ENCODE measurements at places on chromosomes 4 and X.

DNA sequence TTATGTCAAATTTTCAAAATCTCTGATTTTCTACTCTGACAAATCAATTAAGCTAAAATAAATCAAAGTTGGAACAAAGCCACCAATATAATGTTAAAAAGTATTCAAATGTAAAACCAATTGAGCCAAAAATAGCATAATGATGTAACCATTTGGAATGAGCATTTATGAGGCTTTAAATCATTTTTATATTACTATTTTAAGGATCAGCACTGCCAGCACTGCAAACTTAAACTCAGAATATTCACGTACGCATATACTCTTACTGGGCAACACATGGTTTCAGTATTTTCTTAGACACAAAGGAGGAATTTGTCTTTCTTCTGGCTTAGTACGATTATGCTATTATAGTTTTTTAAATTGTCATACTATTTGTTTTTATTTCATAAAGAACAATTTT is 52.2 kb downstream of the AFAP1 start:
- no peak for DNase-seq

- no peak for DNase-seq
Measured at GRCh38 chrX:96692454-96692853, 7.8 kb downstream of the DIAPH2 start.

DNA sequence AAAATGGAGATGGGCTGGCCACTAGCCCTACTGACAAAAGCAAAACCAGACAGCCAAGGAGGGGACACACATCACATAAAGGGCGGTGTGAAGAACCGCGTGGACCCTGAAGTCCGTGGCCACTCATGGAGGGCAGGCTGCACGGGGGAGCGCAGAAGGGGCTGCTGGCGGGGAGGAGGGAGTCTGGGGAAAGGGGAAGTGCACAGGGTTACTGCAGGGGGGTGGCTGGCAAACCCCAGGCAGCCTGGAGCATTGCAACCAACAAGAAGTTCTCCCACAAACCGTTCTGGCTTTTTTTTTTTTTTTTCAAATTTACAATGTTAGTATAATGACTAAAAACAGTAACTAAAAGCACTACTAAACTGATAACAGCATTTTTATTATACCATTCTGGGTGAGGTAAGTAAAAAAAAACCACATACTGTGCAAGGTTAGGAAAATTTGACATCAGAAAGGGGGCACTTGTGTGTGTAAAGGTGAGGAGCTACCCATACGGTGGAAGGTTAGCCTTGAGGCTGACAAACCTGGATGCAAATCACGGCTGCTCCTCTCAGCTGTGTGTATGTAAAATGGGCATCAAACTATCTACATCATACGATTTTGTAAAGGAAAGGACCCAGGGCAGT is 87.1 kb downstream of the TSPAN5 start:
- DNase-seq, result no peak

GRCh38 chr4:109648266-109648996 is 54.8 kb downstream of the CASP6 start:
- no peak for DNase-seq

DNA sequence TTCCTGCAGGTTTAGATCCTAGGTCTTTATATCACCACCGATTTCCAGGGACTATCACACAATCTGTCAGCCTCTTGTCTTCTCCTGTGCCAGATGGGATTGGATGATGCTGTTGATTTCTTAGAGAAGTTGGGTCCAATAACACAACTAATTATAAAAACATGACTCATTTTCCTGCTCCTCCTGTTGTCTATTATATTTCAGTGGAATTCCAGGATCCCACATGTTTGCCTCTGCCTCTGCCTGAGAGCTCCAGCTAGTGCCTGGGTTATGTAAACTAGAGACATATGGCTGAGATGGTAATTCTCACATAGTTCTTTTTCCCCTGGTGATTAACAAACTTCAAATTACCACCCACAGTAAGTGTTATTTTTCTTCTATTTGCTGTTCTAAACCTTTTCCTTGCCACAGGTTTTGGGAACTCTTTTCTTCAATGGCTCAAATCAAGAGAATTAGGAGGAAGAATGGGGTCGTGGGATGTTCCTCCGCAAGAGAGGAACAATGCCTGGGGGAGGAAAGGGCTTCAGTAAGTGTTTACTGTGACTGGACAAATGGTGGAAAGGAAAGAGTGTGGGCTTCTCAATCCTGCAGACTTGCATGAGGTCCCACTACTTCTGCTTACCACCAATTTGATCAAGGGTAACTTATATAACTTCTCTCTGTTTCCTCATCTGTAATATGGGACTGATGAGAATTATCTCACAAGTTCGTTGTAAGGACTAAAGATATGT is 3.4 kb upstream of the HOPX start:
- DNase-seq, result no peak

DNA sequence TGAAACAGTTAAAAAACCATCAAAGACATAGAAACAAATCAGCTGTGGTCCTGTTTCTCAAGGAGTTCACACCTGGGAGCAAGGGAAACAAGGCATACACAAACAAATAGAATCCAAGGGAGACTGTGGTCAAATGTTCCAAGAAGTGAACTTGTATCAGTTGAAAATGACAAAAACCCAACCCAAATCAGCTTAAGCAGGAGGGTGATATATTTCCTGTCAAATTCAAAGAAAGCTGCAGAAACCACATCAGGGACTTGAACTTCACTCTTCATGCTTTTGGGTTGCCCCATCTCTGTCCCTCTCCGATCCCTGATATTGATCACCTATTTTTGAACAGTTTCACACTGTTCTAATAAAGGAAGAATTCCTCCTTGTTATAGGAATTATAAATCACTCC is 148.6 kb upstream of the FMR1 start:
- DNase-seq, result no peak

GRCh38 chr4:106364282-106364681 is 4.3 kb downstream of the GIMD1 start:
- DNase-seq, result no peak

DNA sequence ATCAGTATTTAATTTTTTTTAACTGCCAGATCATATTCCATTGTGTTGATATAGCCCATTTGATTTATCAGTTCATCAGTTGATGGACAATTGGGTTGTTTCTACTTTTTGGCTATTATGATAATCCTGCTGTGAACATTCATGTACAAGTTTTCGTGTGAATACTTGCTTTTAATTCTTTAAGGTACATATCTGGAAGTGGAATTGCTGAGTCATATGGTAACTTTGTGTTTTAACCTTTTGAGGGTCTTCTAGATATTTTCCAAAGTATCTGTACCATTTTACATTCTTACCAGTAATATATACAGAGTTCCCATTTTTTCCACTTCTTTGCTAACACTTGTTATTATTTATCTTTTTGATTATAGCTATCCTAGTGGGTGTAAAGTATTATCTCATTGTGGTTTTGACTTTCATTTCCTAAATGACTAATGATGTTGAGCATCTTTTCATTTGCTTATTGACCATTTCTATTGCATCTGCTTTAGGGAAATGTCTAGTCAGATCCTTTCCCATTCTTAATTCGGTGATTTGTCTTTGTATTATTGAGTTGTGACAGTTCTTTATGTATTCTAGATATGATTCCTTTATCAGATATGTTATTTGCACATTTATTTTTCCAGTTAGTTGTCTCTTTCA is 75.2 kb upstream of the NUDT6 start:
- DNase-seq, result no peak

GRCh38 chrX:9682456-9682855 is 83.2 kb downstream of the GPR143 start:
- peak; percentile 1 for DNase-seq

GRCh38 chr4:1579901-1580691 is 104.0 kb downstream of the FAM53A start:
- no peak for DNase-seq

GRCh38 chr4:72666910-72667309 is 97.9 kb upstream of the ADAMTS3 start:
- no peak for DNase-seq

DNA sequence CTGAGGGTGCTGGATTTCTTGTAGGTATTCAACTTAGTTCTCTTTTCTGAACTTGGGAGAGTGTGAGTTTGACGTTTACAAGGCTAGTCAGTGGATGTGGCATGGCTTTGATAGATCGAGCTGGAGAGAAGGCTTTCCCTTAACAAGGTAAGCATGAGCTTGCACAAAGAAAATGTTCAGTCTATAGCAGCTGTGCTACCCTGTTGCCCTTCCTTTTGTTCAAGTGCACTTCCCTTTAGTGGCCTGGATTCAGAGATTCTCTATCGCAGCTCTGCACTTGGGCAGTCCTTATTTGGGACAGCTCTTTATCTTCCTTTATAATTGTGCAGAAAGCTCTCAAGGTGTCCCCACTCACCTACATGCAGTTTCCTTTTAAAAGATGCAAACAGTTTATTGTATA is 198.0 kb downstream of the ARHGAP24 start:
- DNase-seq, result no peak

- no peak for DNase-seq
Measured at GRCh38 chrX:131791608-131792355, 231.3 kb upstream of the STK26 start.

- no peak for DNase-seq
Measured at GRCh38 chrX:27186671-27187070, 276.5 kb downstream of the PPP4R3C start.

GRCh38 chr4:177444911-177445736 is 2.9 kb upstream of the AGA start:
- peak; percentile 37 for DNase-seq

DNA sequence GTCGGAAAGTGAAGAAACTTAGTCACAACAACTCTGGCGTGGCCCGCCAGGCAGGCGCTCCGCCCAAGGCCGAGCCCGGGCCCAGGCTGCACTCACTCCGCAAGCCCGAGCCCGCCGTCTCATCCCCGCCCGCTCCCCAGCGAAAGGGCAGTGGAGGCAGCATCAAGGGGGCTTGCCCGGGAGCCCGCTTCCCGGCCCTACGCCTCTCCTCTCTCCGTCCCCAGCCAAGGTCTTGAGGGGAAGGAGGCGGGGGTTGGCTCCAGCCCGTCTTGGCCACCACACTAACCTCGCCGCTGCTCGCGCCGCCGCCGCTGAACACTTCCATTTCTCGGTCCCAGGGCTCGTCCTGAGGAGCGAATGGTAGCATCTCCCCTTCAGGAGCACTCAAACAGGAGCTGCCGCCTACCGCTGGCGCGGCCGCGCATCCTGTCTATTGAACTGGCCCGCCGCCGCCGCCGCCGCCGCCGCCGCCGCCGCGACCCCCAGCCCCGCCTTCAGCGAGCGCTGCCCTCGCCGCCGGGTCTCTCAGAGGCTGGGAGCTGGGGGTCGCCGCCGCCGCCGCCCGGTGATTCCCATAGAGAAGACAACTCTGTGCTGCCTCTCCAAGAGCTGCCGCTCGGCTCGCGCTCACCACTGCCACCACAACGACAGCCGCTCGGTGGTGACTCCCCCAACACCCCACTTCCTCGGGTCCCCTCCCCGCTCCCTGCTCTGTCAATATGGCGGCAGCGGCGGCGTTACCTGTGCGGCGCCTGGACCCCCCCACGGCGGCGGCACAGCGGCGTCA is at the start of gene RPS6KA6:
Gene RPS6KA6 (minus strand): TSS at position 667 of the 787 bp plus-strand sequence. CDS start 300 bp downstream, at position 367.
- DNase-seq, result peak; percentile 45

- DNase-seq, result no peak
Measured at GRCh38 chr4:40322811-40323210, 12.3 kb upstream of the CHRNA9 start.

GRCh38 chrX:36575670-36576069 is 432.5 kb upstream of the FAM47C start:
- DNase-seq, result no peak

DNA sequence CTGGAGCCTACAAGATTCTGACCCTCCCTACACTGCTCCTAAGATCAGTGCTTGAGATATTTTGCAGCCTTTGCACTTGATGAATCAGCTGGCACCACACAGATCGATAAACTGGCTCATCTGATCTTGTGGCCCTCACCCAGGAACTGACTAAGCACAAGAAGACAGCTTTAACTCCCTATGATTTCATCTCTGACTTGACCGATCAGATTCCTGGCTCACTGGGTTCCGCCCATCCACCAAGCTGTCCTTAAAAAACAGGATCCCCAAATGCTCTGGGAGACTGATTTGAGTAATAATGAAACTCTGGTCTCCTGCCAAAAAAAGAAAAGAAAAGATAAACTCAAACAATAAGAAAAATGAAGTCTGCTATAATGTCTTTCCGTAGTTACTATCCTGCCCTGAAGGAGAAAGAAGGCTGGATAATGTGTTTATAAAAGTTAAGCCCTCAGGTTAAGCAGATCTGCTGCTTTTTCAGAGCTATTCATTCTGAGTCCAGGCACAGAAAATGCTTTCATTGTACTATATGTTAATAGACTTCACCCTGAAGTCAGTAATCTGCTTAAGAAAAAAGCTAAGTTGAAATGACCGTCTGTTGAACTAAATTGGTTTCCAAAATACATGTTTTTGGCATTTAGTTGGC is 795.2 kb downstream of the TRIML1 start:
- DNase-seq, result no peak
